ENCODE measurements at places on chromosomes 6 and 20.

DNA sequence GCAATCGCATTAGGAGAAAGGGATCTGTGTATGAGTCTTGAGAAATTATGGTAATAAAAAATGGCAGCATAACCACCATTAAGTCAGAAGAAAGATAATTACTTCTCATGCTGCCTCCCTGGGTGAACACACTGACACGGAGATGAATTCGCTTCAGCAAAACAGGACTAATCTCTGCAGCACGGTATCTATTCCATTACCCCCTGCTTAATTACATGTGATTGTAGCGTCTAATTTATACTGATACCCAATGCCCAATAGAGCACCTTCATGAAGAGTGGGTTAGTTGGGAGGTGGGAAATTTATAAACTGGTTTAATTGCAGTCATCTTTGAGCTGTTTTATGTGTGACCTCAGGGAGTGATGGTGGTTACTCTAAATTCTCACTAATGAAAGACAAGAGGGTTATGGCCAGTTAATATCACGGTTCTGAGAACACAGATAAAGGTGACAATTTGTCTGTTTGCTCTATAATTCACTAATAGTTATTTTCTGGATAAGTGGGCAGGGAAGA lies 476.2 kb upstream of the SULF2 start:
- no peak for DNase-seq

- DNase-seq, result no peak
Measured at GRCh38 chr6:72504406-72504805, 117.5 kb upstream of the KCNQ5 start.

DNA sequence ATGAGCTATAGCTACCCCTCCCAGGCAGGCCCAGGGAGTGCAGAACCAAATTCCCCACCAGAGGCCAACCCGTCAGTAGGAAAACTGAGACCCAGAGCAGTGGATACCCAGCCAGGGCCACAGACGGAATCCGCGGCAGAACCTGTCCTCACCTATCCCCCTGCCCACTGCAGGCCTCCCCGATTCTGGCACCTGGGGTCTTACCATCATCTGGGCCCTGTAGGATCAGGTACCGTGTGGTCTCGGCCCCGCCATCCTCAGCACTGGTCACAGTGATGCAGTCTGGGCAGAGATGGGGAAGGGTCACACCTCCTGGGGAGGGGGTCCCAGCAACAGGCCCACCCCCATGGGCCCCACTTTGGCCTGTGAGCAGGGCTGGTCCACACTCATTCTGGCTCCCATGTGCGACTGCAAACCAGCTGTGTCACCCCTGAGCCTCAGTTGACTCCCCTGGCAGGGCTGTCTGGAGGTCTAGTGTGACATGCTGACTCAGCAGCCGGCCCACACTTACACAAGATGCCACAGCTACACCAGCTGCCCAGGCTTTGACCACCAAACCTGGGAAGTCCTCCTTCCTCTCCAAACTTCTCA lies 3.8 kb downstream of the ZNF335 start:
- no peak for DNase-seq

DNA sequence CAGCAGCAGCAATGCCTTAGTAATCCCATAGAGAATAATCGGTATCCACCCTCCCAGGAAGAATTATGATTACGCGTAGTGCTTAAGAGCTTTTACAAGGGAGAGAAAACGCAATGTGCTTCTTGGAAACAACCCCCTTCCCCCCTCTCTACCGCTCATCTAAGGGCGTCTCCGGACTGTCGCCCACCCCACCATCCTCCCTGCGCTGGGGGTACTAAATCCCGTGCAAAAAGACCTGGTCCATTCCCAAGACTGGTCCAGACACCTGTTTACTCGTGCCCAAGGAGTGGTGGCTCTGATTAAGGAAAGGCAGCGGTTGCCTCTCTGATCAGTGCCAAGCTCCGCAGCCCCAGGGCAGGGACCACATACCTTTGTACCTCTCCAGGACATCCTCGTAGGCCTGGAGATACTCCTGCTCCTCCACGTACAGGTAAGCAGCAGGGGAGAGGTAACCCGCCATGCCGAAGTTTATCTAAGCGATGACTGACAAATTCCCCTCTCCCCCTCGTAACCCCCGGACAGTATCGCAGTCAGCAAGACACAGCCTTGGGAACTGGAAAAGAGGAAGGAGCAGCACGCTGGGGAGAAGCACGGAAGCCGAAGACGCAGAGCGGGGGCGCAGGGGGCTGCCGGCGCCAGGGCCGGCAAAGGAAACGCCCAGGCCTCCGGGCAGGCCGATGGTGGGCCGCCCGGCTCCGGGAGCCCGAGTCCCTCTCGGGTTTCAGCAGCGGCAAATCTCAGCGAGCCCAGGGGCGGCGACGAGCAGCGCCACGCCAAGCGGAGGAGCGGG lies 112.0 kb upstream of the BEND6 start:
- no peak for DNase-seq

GRCh38 chr6:116933485-116933884 lies 56.4 kb downstream of the RFX6 start:
- DNase-seq, result no peak

DNA sequence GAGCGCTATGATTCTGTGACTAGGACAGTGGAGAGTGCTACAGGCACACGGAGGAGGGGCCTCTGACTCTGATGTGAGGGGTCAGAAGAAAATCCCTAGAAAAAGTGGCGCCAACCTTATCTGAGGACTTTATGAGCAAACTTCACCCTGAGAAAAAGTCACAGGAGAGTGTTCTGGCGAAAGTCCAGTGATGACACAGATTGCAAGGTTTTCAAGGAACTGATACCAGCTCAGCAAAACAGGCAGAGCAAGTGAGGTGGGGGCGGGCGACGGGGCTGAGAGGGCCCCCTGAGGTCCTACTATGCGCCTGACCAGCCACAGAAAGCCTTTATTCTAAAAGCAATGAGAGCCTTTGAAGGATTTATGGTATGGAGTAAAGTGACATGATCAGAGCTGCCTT lies 73.3 kb downstream of the SLC22A23 start:
- peak; percentile 75 for DNase-seq

- no peak for DNase-seq
Measured at GRCh38 chr20:62886709-62887058, 25.1 kb upstream of the TCFL5 start.

DNA sequence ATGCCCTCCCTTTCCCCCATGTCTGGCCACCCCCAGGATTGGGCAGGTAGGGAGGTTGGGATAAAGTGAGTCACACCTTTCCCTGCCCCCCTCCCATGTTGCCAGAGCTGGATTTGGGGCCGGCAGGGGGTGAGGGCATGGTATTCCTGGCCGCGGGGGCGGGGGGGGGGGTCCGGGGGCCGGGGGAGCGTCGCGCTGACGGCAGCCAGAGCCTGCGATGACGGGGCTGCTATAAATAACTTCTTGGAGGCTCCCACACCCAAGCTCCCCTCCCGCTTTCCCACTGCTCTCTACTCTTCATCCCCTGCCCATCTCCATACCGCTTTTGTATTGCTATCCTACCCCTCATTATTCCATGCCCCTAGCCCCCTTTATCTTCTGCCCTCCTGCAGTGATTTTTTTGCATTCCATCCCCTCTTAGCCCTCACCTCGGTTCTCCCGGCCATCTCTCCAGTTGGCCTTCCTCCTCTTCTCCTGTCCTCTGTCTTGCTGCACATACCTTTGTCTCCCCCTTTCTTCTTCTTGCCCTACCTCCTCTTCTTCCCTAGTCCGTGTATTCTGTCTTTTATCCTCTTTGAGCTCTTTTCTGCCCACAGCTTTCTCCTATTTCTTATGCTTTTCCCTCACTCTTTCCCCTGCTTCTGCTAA lies 13.8 kb downstream of the SYNGAP1 start:
- no peak for DNase-seq

DNA sequence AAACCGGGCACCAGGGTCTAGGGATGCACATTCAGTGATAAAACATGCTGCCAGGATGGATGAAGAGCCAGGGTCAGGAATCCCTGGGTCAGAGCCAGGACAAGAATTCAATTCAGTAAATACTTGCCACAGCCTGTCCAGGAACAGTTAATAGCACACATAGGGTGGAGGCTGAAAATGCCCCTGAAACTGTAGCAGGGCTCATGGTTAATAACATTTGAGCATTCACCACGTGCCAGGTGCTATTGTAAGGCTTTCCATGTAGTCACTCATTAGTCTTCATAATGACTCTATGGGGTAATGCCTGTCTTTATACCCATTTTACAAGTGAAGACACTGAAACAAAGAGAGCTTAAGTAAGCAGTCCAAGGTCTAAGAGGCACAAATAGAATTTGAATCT lies 296.3 kb downstream of the LRFN2 start:
- no peak for DNase-seq

GRCh38 chr6:26502165-26502564 lies 2.1 kb downstream of the BTN1A1 start:
- DNase-seq, result peak; percentile 25

GRCh38 chr20:49279677-49280462 lies 2.0 kb upstream of the ZNFX1 start:
- DNase-seq, result no peak

DNA sequence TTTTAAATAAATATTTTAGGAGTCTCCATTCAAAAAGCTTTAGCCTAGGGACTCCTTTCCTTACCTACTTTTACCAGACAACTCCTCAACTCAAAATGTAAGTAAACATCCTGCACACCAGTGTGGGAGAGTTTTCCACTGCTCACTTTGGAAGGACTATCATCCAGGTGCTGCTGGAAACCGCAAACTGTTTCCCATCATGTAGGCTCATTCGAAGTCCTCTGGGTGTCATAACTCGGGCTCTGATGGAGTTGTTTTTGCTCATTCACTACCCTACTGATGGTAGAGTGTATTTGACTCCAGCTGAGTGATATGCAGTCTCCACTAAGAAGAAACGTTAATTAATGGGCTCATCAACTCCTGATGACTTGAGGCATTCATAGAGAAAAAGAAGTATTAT lies 136.5 kb upstream of the AKAP12 start:
- no peak for DNase-seq

GRCh38 chr6:71460933-71461332 lies 172.3 kb downstream of the OGFRL1 start:
- no peak for DNase-seq

- DNase-seq, result no peak
Measured at GRCh38 chr6:130382872-130383490, 17.2 kb downstream of the TMEM200A start.

GRCh38 chr6:45800911-45801310 lies 214.7 kb downstream of the CLIC5 start:
- no peak for DNase-seq

- no peak for DNase-seq
Measured at GRCh38 chr6:32825966-32826365, 9.2 kb upstream of the HLA-DOB start.

DNA sequence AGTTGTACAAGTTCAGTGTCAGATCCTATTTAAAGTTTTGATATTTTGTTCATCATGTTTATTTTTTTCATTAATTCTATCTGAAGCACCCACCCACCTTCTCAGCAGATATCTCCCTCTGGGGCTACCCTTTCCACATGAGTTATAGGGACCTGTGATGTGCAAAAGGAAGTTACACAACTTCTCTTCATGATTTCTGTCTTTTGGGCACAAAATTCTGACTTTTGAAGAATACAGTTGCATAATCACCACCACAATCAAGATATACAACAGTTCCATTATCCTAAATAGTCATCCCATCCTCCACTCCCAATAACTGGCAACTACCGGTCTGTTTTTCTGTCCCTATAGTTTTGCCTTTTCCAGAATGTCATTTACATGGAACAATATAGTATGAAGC lies 13.8 kb upstream of the FUCA2 start:
- DNase-seq, result no peak

DNA sequence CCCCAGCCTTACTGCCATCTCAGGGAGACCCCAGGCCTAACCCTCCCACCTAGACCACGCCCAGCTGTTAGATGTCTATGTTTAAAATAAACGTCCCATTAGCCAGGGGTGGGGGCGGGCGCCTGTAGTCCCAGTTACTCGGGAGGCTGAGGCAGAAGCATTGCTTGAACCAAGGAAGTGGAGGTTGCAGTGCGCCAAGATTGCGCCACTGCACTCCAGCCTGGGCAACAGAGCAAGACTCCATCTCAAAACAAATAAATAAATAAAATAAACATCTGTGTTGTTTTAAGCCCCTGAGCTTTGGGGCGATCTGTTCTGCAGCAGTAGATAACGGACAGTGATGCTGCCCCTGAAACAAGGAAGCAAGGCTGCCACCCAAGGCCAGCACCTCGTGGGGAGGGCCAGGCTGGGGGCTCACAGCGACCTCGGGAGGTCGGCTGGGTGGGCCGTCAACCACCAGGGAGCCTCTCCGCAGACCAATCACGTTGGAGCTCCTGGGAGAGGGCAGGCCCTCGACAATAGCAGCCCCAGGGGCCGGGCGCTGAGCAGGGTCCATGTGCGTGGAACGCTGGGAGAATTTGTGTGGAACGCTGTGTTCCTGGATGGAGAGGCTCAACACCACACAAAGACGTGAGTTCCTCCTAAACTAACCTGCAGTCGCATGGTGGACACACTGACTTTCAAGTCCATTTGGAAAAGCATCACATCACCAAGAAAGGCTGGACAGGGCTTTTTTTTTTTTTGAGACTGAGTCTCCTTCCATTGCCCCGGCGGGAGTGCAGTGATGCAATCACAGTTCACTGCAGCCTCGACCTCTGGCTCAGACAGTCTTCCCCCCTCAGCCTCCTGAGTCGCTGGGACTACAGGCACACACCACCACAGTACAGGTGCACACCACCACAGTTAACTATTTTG lies 1.0 kb upstream of the HELZ2 start:
- DNase-seq, result no peak

DNA sequence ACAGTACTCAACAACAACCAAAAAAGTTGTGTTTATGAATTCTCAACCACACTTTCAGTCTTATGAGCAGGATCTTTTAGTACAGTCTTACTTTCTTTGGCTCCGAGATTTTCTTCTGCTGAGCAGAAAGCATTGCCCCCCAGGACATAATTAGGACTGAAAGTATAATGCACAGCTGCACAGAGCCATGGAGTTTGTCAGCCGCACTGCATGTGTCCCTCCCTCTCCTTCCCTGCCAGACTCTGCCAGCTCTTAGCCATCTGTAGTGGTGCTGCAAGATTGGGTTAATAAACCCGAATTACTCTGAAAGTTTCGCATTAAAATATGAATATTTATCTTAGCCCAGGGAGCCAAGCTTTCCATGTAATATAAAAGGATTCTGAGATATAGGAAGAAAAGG lies 179.6 kb upstream of the PTCHD4 start:
- DNase-seq, result no peak

DNA sequence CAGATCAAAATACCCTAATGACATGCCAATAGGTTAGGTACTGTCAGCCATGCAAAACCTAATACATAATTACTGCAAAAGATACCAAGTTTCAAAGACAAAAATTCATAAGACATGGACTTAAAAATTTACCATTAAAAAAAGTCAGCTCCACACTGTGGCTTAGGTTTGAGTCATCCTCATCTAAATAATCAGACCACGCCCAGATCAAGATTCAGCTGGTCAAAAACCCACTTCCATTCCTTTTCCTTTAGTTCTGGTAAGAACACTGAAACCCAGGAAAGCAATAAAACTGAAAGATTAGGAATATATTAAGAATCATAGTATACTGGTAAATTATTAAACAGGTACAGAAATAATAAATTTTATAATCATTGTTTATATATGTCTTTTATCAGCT lies 81.0 kb upstream of the ASF1A start:
- no peak for DNase-seq

- DNase-seq, result no peak
Measured at GRCh38 chr6:106398621-106399020, 38.1 kb downstream of the CRYBG1 start.
